Stimulated activated CD8-positive, alpha-beta memory T cell treated with anti-CD3 and anti-CD28 coated beads, Interleukin-12 subunit alpha, Interleukin-12 subunit beta, amount 100 ng/mL, for 4 hours (primary cell): ENCODE measurements at places on chromosomes 11 and 22.

DNA sequence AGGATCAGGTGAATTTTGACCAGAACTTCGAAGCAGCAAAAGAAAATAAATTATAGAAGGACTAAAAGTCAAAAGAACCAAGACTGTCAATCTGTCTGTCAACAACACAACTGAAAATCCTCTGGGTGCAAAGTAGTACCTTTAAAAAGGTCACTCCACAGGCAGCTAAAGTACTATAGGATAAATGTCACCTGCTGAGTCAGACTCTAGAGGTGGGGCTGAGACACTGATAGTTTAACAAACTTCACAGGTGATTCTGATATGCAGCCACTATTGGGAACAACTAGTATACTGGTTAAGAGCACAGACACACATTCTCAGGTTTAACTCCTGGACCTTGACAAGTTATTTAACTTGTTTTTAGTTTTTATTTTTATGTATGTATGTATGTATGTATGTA lies 107.3 kb downstream of the FCHSD2 start:
- no peak for DNase-seq

- DNase-seq: no peak
Measured at GRCh38 chr11:117621226-117621625, 175.8 kb downstream of the DSCAML1 start.

GRCh38 chr22:49481659-49482399 lies 345.8 kb downstream of the BRD1 start:
- no peak for DNase-seq

DNA sequence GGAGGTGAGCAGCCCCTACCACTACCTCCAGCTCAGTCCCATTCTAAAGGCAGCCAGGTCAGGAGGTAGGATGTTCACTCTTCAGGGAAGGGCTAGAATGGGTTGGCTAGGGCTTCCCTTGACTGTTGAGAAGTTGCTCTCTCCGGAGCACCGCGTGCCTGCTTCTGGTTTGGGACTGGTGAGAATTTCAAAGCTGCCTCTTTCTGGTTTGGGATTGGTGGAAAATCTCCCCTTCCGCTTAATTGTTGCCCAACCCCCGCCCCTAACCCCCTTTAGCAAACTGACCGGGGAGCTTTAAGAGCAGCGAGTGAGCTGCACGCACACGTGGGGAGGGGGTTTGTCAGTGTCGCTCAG lies 686 bp downstream of the USP2 start:
- DNase-seq: no peak

DNA sequence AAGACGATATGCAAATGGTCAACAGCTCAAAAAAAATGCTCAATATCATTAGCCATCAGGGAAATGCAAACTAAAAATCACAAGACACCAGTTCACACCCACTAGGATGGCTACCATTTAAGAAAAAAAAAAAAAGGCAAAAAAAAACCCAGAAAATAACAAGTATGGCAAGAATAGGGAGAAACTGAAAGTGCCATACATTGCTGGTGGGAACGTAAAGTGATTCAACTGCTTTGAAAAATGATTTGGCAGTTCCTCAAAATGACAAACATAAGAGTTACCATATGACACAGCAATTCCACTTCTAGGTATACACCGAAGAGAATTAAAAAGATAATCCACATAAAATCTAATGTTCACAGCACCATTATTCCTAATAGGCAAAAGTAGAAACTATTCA lies 47.5 kb downstream of the PICALM start:
- no peak for DNase-seq

GRCh38 chr11:69836401-69836800 lies 17.2 kb upstream of the FGF3 start:
- no peak for DNase-seq

DNA sequence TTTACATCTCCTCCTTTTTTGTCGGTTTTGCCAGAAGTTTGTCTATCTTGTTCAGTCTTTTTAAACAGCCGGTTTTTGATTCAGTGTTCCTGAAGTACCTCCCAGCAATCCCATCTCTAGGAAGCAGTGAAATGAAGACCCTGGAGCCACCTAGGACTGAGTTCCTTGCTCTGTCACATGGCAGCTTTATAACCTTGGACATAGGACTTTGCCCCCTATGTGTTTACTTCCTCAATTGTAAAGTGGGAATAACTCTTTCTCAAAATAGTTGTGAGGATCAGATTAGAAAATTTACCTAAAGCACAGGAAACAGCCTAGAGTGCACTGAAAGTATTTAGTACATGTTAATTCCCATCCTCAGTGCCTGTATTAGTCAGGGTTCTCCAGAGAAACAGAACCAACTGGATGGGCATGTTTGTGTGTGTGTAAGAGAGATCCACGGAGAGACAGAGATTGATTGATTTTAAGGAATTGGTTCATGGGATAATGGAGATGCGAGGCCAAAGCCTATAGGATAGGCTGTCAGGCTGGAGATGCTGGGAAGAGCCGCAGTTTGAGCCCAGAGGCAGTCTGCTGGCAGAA lies 20.0 kb downstream of the FAM83F start:
- no peak for DNase-seq

DNA sequence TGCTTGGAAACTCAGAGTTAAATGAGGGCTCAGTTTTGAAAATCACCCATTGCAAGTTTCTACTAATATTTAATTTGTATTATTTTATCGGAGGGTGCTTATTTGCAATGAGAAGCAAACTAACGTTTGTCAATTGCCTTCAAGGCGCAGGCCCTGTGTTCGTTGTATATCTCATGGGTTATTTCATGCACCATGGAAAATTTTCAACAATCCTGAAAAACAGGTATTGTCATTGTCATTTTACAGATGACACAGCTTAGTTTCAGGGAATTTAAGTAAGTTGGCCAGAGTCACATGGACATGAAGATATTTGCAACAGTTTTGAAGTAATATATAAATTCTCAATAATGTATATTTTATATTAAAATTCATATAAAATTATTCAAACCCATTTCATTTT lies 157.7 kb upstream of the MTMR2 start:
- no peak for DNase-seq

GRCh38 chr11:2463766-2464277 lies 19.0 kb downstream of the KCNQ1 start:
- no peak for DNase-seq

GRCh38 chr22:34430386-34430785 lies 510.1 kb upstream of the LARGE1 start:
- DNase-seq: no peak

DNA sequence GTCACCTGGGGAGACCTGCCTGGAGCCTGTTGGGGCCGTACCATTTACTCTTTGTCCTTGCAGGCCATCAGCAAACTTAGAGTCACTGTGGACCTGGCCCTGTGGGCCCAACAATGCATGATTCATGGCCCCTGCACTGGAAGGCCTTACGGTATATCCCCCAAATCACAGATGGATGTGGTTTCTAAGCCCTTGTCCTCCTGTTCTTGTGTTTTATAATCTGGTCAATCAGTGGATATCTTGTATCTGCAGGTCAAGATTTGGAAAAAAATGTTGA lies 6.2 kb downstream of the TSKU start:
- no peak for DNase-seq

DNA sequence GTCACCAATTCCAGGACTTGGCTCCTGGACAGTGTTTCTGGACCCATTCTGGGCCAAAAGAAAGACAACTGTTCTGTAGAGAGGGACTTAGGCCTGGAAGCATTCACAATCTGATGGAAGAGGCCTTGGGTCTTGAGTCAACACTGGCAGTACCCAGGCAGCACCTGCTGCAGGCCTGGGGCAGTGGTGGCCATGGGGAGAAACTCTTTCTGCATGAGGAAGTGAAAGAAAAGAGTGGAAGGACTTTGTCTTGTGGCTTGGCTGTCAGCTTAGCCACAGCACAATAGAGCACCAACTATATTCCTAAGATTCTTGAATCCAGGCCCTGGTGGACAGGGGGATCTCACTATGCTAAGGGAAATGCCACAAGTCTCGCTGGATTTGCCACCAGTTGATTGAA lies 70.6 kb downstream of the CTSC start:
- no peak for DNase-seq

GRCh38 chr11:55949330-55949729 lies 13.1 kb upstream of the OR5I1 start:
- no peak for DNase-seq

GRCh38 chr11:65786786-65787636 lies at the start of gene OVOL1:
Gene OVOL1, plus strand, starts transcription at chr11:65787063. Its CDS starts 311 bp downstream, at chr11:65787374.
- DNase-seq: no peak

DNA sequence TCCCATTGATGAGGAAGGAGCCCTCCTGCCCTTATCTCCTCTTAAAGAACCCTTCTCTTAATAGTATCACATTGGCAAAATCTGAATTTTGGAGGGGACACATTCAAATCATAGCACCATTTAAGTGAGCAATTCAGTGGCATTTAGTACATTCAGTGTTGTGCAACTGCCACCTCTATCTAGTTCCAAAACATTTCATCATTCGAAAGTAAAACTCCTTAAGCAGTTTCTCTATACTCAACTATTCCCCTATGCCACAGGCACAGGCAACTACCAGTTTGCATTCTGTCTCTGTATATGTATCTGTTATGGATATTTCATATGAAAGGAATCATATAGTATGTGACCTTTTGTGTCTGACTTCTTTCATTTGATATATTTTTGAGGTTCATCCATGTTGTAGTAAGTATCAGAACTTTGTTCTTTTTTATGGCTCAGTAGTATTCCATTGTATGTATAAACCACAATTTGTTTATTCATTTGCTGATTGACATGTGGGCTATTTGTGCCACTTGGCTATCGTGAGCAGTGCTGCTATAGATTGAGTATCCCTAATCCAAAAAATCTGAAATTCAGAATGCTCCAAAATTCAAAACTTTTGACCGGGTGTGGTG lies 22.9 kb downstream of the FAR1 start:
- DNase-seq: no peak

GRCh38 chr11:133833898-133834681 lies 11.2 kb downstream of the SPATA19 start:
- no peak for DNase-seq

DNA sequence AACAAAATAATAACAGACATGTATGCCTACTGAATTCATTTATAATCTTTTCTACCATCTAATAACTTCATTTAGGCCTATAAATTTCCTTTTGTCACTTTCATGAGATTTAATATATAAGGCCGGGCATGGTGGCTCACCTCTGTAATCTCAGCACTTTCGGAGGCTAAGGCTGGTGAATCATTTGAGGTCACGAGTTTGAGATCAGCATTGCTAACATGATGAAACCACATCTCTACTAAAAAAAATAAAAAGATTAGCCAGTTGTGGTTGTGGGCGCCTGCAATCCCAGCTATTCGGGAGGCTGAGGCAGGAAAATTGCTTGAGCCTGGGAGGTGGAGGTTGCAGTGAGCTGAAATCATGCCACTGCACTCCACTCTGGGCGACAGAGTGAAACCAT lies 14.2 kb upstream of the NTM start:
- no peak for DNase-seq

- DNase-seq: peak; percentile 47
Measured at GRCh38 chr22:35552196-35552842, 11.7 kb downstream of the RASD2 start.

GRCh38 chr11:11735586-11735985 lies 106.2 kb upstream of the USP47 start:
- no peak for DNase-seq

GRCh38 chr11:42598341-42598740 lies 713.5 kb upstream of the API5 start:
- no peak for DNase-seq

DNA sequence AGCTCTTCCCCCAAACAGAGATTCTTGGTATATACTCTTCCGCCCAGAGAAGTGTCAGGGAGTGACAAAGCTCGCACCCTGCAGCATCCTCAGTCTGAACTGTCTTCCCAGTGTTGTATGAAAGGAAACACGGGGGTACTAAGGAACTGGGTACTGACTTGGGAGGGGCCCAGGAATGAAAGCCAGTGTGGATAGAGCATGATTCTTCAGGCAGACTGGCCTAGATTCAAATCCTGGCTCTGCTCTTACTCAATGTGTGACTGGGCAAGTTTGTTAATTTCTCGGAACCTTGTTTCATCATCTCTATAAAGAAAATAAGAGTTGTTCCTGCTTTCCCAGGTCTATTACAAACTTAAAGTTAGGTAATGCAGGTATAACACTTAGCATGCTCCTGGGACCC lies 266.0 kb upstream of the NARS2 start:
- DNase-seq: no peak

- DNase-seq: no peak
Measured at GRCh38 chr22:38713921-38714320, 8.2 kb downstream of the GTPBP1 start.

GRCh38 chr11:120108154-120108784 lies 29.6 kb downstream of the TRIM29 start:
- no peak for DNase-seq

GRCh38 chr11:46353698-46354097 lies 6.4 kb downstream of the DGKZ start:
- DNase-seq: peak; percentile 64

GRCh38 chr22:44711690-44712555 lies 9.9 kb downstream of the PRR5 start:
- no peak for DNase-seq

DNA sequence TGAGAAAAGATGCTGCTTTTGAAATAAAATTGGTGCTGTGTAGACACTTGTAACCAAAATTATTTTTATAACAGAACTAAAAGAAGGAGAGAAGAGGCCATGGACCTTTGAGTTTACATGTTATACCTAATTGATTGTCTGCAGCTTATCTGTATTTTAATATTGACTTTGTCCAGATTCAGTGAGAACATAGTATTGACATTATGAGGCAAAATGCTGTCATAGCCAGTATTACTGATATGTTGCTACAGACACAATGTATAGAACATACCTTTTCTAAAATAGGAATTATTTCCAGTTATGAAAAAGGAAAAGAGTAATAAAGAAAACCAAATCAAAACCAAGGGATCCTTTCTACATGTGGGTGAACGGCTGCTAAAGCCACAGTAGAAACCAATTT lies 11.5 kb upstream of the TECTA start:
- no peak for DNase-seq

DNA sequence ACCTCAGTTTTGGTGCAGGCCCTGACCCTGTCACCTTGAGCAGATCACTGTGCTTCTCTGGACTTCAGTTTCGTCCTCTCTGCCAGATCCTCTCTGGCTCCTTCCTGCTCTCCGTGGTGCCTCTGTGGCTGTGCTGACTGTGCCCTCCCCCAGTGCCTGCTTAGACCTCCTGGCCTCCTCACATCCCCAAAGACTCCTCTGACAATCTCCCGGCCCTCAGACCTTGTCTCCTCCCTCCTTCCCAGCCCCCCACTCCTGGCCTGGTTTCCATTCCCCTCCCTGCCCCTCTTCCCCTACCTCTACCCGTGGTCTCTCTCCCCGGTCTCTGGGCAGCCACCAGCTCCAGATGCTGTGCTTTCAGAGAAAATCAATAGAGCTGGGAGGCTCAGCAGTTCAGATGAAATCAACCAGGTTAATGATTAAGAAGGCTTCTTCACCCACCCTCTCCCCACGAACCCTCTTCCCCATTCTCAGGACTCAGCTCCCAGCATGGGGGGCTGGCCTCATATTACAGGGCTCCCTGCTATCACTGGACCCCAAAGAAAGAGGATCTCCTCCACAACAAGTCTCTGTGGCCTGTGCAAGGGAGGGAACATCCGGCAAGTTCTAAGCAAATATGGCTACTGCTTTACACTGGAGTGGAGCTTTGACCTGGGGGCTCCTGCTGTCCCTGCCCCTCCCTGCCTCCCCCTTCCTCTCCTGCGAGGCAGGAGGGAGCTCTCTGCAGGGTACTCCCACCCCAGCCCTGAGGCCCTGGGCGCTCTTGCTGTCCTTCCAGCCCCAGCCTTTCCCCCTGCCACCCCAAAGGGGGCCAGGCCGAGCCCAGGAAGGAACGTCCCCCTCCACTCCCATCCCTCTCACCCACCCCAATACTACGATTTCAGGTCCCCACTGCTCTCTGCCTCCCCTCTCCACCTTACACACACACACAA lies 8.5 kb downstream of the BACE1-AS start:
- DNase-seq: no peak
